RPMI8226 (cell line): ENCODE measurements at places on chromosomes 16 and 17.

DNA sequence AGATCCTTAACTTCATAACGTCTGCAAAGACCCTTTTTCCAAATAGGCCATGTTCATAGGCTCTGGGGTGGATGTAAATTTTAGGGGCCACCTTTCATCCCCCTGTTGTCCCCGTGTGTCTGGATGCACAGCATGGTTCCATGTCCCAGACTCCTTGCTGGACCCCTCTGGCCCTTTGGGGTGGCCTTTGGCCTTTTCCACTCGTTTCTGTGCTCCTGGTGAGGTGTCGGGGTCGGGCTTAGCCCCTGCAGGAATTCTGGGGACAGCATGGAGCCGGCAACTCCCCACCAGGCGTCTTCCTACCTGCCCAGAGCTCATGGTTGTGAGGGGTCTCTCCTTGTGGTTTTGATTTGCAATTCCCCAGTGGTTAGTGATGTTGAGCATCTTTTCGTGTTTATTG, 183.5 kb downstream of the SEC14L1 start:
- DNase-seq = no peak

DNA sequence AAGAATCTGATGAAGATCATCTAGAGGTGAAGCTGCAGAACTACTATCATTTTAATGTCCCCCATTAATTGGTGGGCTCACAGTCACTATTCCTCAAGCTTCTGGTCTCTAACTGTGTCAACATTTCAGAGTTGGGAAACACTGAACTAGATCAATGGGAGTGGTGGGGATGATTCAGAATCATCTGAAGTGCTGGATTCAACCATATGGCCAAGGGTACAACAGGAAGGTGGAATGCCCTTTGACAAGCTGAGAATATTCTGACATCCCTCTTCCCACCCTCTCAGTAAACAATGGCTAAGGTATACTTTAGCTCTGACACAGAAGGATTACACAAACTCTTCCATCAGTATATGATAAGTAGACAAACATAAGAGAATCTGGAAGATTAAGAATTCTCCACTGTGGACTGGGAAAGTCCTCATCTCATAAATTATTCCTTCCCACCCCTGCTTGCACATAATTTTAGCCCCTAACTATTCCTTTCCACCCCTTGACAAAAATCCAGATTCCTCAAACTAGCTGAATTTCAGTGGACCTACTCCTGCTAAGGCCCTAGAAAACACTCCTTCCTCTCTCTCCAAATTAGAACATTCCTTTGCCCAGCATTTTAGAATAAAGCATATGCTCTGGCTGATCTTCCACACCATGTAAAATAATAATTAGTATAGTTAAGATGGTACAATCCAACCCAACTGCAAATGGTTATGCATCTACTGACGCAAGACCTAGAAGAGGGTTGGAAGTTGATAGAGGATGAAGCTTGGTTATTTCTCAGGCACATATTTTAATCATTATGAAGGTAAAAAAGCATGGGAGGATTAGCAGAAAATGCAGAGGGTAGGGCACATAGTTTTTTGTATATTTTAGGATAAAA, 16.3 kb upstream of the RFFL start:
- no peak for DNase-seq

DNA sequence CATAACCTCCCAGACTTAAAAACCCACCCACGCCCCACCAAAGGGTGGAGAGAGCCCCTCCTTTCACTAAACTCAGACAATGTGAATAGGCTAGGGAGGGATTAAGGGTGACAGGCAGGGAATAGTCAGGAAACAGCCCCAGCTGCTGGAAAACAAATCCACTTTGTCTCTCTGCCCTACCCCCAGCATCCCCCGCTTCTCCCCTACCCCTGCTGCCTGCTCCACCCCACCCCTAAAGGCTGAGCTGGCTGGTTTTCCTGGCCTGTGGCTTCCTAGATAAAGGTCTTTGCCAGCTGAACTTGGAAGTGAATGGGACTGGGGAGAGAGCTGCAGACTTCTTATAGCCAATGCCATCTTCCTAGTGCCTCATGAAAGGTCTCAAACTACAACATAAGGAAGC, 15.0 kb downstream of the CAVIN1 start:
- DNase-seq = no peak

- DNase-seq = no peak
Observed at GRCh38 chr17:37025847-37026530, 77.2 kb downstream of the AATF start.

GRCh38 chr17:82561429-82562035, 42.0 kb downstream of the FOXK2 start:
- DNase-seq = no peak

DNA sequence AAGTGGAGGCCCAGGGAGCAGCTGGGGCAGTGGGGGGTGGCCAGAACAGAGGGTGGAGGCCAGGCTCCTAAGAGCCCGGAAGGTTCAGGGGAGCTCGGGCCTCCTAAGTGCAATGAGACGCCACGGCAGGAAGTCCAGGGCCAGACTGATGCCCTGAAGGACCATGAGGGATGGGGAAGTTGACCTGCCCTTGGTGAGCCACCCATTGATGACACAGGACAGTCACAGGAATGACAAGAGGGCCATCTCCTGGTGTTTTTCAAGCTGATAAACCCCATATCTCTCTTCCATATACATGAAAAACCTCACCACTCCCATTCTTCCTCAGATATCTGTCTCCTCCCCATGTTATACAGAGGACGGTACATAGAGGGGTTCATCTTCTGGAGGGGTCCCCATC, 5.8 kb upstream of the MRPL58 start:
- no peak for DNase-seq

DNA sequence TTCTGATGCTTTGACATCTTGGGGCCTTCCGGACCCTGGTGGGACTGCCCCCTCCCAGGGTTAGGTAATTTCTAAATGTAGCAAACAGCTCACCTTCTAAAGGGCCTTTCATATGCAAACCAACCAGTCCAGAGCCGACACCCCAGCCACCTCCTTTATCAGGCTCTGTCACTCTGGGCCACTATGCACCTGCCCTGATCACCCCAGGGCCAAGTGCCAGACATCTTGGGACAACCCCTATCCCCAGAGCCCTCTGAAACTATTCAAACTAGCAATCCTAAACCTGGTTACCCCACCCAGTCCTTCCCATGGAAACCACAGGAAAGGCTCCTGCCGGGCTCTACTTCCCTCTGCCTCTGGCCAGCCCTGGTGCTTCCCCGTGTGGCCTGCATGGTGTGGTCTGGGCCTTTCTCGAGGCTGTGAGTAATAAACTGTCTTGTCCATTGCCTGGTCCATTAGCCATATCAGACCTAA, 91.2 kb upstream of the TNRC6C start:
- peak; percentile 49 for DNase-seq

DNA sequence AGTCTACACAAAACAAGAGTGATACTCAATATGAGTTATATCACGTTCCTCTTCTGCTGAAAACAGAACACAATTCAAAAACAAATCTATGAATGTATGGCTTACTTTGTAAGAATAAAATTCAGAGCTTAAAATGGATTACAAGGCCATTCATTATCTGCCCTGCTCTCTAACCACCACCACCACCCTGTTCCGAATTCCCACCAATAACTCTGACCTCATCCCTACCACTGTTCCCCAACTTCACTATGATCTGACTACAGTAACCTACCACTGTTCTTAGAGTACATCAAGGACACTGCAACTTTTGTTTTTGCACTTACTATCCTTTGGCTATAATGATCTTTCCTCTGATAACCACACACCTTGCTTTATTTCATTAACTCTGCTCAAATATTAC, 21.3 kb downstream of the FBXL20 start:
- no peak for DNase-seq

GRCh38 chr16:74747-75334, 2.4 kb upstream of the RHBDF1 start:
- DNase-seq = no peak

DNA sequence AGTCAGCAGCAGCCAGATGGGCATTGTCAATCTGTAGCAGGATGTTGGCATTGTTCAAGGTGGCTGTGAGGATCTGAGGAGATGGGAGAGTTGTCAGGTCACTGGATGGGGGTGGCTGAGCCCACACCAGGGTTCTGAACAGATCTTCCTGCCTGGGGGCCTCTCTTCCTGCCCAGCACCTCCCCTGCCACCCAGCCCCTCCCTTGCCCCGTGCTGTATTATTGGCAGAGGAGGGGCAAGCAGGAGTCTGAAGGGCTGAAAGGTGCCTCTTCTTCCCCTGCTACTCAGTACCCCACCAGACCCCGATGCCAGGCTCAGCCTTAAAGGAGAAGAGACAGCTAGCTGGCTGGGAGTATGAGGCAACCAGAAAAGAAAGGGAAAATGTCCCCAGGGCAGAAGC, 93.0 kb downstream of the GOSR1 start:
- DNase-seq = no peak

- DNase-seq = no peak
Observed at GRCh38 chr16:23185656-23186055, 3.1 kb downstream of the SCNN1G start.

GRCh38 chr17:8153031-8153451, 837 bp upstream of the PER1 start:
- no peak for DNase-seq

GRCh38 chr16:12548270-12548983, 255.3 kb downstream of the CPPED1 start:
- no peak for DNase-seq

DNA sequence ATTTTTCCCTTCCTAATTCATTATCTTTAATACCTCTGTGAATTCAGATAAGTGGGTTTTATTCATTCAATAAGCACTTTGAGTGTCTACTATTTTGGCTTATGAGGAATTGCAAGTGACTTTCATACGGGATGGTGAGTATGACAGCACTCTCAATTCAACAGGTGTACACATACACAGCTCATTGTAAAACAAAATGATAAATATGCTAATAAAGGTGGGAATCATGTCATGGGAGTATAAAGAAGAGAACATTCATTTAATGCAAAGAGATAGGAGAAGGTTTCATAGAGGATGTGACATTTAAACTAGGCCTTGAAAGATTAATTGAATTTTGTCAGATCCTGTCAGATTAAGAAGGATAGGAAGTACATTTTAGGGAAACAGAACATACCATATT, 19.4 kb downstream of the NACA2 start:
- no peak for DNase-seq

DNA sequence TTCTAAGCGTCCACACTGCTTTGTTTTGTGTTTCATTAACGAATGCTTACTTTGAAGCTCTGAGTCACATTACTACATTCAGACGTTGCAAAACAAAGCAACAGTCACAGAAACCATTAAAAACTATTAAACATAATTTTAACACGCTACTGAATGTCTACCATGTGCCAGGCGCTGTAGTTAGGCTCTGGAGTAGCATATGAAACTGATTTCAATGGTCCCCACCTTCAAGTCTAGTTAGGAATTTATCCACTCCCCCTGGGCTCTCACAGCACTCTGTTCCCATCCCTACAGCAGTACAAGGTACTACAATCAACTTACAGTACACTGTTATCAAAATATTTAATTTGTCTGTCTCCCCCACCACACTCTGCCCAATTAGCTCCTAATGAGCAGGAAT, 631 bp downstream of the UTP6 start:
- no peak for DNase-seq

- DNase-seq = no peak
Observed at GRCh38 chr17:559551-560431, 154.8 kb downstream of the VPS53 start.

- no peak for DNase-seq
Observed at GRCh38 chr16:12410837-12411490, 392.7 kb downstream of the CPPED1 start.

GRCh38 chr16:2366660-2367309, 26.3 kb upstream of the ABCA3 start:
- DNase-seq = no peak

DNA sequence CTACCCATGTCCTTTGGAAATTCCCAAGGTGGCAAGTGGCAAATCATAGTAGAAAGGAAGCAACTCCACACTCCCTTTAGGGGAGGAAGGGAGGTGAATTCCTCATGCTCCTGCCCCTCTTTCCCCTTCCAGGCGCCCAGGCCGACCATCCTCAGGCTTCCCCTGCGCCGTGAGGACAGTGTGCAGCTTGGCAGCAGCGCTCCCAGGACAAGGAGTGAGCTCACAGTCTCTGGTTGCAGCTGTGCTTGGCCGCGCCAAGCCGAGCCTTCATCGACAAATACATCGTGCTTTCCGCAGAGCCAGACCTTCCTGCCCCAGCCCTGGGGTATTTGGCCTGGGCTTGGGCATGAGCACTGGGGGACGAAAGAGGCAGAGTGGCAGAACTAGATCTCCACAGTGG, 112.6 kb downstream of the ENGASE start:
- no peak for DNase-seq

GRCh38 chr16:50696575-50697420, 3.4 kb downstream of the NOD2 start:
- peak; percentile 99 for DNase-seq

- DNase-seq = no peak
Observed at GRCh38 chr17:56038131-56038530, 115.1 kb upstream of the ANKFN1 start.

GRCh38 chr16:19785512-19786130, 67.5 kb downstream of the IQCK start:
- no peak for DNase-seq

- peak; percentile 20 for DNase-seq
Observed at GRCh38 chr17:13024016-13024415, 6.2 kb upstream of the ELAC2 start.

DNA sequence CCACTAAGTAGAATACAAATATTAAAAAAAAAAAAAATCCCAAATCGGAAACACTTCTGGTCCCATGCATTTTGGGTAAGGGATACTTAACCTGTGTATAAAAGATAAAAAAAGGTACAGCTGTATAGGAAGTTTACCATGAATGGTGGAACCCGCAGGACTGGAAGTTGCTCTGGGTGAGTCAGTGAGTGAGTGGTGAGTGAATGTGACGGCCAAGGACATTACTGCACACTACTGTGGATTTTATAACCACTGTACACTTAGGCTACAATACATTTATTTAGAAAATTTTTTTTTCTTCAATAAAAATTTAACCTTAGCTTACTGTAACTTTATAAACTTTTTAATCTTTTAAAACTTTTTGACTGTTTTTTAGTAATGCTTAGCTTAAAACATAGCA, 71.3 kb upstream of the BCAR1 start:
- no peak for DNase-seq

- DNase-seq = no peak
Observed at GRCh38 chr16:55308973-55309372, 15.0 kb upstream of the IRX6 start.

- peak; percentile 76 for DNase-seq
Observed at GRCh38 chr17:78865682-78866390, 25.2 kb upstream of the USP36 start.

DNA sequence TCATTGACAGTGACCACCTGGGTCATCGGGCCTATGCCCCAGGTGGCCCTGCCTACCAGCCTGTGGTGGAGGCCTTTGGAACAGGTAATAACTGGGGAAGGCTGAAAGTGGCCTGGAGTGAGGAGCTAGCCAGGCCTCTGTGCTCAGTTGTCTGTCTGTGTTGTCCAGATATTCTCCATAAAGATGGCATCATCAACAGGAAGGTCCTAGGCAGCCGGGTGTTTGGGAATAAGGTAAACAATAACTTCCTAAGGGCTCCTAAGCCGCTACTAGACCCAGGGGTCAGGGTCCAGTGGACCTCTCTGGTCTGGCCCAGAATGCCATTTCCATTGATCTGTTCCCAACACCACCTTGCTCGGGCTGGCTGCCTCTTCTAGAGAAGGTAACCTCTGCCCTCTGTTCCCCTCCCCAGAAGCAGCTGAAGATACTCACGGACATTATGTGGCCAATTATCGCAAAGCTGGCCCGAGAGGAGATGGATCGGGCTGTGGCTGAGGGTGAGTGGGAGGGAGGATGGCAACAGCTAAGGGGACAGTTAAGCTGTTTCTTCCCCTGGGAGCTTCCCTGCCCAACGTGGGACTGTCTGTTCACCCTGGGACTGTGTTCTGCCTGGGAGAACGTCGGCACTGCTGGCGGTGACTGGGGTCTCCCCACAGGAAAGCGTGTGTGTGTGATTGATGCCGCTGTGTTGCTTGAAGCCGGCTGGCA, 1.9 kb upstream of the MLX start:
- no peak for DNase-seq
